ENCODE measurements at places on chromosomes 4 and X. TPM values are rescaled to one million over a fixed set of nuclear protein-coding genes. Genes with fewer than 3 reads are reported as not detected.

HTN1 gene
- not detected for total RNA-seq

SHROOM2 gene
- not detected for total RNA-seq

ZBTB49 gene
- 7.3 TPM for total RNA-seq

FABP2 gene
- total RNA-seq = 0.38 TPM

GPR34 gene
- total RNA-seq = not detected

PAGE2B gene
- not detected for total RNA-seq

FGFBP1 gene
- not detected for total RNA-seq

FGF5 gene
- not detected for total RNA-seq

TMEM31 gene
- not detected for total RNA-seq

CLRN2 gene
- not detected for total RNA-seq

ZCCHC18 gene
- total RNA-seq = 1.1 TPM

CFAP47 gene
- not detected for total RNA-seq

RASL11B gene
- 0.23 TPM for total RNA-seq
